ENCODE measurements at places on chromosomes 11 and 22.

GRCh38 chr22:30021881-30022619 is 58.2 kb upstream of the HORMAD2 start:
- no peak for DNase-seq

DNA sequence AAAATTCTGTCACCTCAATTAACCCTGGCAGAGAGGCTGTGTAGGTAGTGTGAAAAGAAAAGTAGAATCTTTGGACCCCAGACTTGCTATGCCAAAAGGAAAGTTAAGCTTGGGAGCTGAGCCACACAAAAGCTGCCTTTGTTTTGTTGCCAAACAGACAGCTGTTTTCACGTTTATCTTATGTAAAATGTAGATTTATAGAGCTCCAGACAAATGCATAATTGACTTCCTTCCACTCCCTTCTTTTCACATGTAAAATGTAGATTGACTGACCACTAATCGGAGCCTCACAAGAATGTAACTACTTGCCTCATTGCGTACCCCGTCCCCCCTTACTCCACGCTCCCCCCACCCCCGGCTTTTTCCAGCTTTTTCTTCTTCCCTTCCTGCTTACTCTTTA is 2302.2 kb upstream of the RAG2 start:
- no peak for DNase-seq

DNA sequence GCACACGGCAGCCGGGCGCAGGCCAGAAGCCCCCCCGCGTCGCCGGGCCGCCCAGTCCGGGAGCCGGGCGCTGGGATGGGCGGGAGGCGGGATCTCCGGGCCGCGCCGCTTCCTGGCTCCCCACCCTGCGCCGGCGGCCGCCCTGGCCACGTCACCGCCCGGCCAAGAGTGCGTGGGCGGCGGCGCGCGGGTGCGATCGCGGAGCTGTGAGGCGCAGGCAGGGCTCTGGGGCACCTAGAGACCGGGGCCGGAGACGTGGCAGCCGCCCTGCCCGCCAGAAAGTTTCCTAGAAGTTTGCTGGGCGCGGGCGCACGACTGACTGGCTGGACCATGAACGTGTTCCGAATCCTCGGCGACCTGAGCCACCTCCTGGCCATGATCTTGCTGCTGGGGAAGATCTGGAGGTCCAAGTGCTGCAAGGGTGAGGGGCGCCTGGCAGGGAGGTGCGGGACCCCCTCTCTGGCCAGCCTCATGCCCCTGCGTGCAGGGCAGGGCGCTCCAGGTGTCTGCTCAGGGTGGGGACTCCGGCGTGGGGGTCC is at the start of gene KDELR3:
Gene KDELR3 (plus strand): TSS at position 193 of the 539 bp plus-strand sequence. CDS start 138 bp downstream, at position 331.
- DNase-seq, result no peak

GRCh38 chr22:20437613-20438426 is at the start of gene SCARF2:
Gene SCARF2 (minus strand): TSS chr22:20437825. CDS start chr22:20437754, 71 bp downstream.
- DNase-seq, result no peak

- DNase-seq, result no peak
Measured at GRCh38 chr11:116534270-116534975, 238.4 kb downstream of the BUD13 start.

DNA sequence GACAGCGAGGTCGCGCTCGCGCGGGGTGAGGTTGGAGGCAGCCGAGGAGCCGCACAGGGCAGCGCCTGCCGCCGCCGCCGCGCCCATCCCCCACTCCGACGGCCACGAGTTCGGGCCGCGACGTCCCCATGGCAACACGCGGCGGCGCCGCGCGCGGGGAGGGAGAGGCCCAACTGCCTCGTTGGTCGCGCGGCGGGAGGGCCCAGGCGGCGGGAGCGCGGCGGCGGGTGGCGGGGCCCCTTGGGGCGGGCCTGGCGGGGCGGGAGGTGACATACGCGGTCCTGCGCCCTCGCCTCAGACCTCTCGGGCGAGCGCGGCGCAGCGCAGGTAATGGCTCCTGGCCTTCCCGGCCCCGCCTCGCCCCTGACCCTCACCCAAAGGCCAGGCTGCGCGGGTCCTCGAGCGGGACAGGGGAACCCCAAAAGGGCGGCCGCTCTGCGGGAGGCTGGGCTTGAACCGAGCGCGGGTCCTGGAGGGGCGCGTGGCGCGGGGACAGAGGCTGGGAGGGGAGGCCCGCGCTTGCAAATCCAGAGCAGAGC is at the start of gene DEUP1:
Gene DEUP1 (plus strand): TSS at position 297 of the 539 bp plus-strand sequence. CDS start 1,518 bp downstream, outside the sequence.
- DNase-seq, result no peak

DNA sequence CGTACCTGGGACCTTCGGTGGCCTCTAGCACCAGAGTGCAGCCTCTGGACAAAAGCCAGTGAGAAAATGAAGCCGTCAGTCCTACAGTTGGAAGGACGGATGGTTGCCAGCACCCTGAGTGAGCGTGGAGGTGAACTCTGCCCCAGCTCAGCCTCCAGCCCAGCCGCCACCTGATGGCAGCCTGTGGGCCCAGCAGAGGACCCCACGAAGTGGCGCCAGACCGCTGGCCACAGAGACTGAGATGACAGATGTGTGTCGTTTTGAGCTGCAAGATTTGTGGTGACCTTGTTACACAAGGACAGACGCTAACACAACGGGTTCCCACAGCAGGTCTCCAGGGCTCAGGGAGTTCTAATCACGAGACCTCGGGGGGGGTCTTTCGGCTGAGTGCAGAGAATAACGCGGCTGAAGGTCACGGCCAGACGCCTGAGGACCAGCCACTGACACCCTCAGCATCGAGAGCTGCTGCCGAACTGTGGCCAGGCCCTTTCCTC is 75.0 kb downstream of the BRD1 start:
- no peak for DNase-seq

DNA sequence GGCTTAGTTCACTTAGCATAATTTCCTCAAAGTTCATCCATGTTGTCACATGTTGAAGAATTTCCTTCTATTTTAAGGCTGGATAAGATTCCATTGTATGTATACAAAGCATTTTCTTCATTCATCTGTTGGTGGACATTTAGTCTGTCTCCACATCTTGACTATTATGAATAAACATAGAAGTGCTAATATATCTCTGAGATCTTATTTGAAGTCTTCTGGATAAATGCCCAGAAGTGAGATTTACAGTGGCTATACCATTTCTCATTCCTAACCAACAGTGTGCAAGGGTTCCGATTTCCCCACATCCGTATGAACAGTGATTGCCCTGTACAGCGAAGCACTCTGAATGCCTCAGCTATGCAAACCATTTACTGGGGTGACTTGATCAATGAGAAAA is 6.6 kb upstream of the ZFTA start:
- no peak for DNase-seq

Measured in stimulated activated CD4-positive, alpha-beta T cell treated with anti-CD3 and anti-CD28 coated beads, TNF-alpha, amount 100 ng/mL, for 1 hour (primary cell).